CD4-positive, alpha-beta T cell treated with Interleukin-17A for 4 hours (primary cell): ENCODE measurements at places on chromosomes 3 and 15.
A peak's percentile ranks its signal among the peaks of the same experiment; 100 is the strongest.

DNA sequence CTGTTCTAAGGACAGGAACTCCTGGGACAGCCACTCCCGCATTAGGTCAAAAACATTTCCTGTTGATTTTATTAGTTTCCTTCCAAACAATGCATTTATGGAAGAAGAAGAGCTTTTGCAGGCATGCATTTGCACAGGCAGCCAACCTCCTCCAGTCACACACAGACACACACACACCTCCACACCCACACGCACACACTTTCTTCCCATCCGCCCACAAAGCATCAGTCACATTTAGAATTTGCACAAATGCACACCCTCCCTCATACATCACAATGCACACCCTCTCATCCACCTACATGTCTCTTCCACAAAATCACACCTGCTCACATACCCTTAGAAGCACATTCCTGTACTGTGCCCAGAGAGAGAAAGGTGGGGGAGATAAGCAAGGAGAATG, 4.1 kb upstream of the TYRO3 start:
- no peak for DNase-seq

DNA sequence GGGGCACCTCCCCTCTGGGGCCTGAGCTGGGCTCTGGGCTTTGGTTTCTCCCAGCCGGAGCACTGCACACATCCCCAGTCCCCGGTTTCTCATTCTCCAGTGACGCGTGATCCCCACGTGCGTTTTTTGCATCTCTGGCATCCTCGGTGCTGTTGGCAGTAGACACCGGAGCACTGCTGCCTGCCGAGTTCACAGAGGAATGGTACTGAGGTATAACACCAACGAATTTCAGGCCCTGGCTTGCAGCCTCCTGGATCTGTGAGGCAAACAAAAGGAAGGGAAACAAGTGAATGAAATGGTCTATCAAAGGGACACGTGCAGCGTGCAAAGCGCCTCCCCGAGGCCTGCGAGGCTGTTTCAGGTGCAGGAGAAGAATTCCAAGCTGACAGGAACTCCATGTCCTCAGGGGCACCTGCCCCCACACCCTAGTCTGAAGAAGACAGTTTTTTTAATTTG, 112.9 kb downstream of the OXNAD1 start:
- DNase-seq = peak; percentile 27

GRCh38 chr3:73706771-73707170, 82.0 kb upstream of the PDZRN3 start:
- DNase-seq = no peak

GRCh38 chr15:56036546-56037067, 43.2 kb upstream of the NEDD4 start:
- no peak for DNase-seq

DNA sequence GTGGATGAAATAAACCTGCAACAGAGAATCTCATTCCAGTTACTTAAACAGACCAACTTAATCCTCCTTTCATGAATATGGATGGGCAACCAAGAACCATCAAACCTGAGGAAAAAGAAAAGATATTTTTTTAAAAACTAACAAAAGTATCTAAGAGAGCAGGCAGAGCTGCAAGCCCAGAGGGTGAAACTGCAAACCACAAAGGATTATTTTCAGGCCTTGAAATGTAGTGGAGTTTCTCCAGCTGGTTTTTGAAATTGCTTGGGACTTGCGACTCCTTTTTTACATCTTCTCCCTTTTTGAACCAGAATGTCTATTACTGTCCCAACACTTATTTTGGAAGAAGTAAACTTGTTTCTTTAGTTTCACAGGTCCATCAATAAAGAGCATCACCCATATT, 87.4 kb downstream of the STAG1 start:
- no peak for DNase-seq

- DNase-seq = no peak
These were observed 27.5 kb upstream of the ZCWPW2 start for GRCh38 chr3:28320981-28321380.

DNA sequence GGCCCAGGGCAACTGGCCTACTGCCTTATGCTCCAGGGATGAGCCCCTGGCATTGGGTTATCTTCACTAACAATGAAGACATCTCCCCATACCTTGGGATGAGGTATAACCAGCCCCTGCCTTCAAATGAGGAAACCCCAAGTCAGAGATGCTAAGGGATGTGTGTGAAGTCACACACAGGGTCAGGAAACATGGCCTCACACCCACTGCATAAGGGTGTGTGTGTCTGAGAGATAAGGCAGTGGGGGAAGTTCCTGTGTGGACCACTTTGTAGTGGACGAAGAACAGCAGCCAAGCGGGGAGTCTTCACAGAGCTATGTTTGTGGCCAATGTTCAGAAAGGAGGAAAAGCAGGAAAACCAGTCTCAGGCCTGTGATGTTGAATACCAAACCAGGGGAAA, 10.5 kb downstream of the ELP6 start:
- no peak for DNase-seq

GRCh38 chr15:74277242-74277810, 41.2 kb downstream of the CCDC33 start:
- no peak for DNase-seq

GRCh38 chr3:38698061-38698460, 48.6 kb upstream of the SCN5A start:
- no peak for DNase-seq

DNA sequence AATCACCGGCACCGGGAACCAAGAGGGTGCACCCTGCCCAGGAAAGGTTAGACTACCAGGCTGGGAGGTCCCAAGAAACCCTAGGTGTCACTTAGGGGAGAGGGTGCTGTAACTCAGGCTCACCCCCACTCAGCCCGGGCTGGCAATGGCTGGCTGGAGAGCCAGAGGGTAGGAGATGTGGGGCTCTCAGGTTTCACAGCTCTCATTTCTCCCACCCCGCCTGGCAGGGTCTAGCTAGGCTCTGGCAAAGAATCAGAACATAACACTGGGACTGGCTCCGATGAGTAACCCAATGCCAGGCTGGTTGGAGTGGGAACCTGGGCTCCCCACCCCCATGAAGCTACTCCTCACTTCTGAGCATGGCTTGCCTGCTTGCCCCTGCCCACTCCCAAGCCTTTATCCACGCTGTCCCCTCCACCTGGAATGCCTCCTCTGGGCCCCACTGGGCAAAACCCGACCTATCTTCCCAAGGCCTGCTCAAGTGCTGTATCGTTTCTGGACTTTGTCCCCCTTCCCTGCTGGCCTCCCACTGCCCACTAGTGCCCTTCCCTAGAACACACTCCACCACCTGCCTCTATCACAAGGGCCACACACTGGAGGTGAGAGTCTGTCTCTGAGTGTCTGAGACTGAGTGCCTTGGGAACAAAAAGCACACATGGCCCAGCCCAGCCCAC, 2.0 kb downstream of the CIB2 start:
- DNase-seq = no peak

DNA sequence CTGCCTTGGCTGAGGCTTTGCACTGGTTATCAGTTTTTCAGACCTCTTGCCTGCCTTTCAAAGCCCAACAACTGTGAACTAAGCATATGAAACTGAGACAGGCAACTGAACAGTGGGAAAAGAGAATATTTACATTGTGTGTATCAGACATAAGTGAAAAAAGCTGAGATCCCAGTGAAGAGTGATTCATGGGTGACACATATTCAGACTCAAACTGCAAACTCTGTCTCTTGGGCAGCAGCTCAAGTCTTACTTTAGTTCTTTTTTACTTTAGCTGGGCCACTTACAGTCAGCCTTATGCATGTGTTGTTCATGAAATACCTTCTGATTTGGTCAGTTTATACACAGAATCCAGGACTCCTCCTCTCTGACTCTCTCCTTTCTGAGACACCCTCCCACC, 19.2 kb downstream of the SUCLG2 start:
- DNase-seq = no peak

DNA sequence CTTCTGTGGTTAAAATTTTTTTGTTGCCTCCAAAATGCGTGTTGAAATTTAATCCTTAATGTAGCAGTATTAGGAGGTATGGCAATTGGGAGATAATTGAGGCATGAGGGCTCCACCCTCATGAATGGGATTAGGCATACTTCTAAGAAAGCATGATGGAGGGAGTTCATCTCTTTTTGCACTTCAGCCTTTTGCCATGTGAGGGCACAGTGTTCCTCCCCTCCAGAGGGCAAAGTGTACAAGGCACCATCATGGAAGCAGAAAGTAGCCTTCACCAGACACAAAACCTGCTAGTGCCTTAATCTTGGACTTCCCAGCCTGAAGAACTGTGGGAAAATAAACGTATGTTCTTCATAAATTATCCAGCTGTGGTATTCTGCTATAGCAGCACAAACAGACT, 429.5 kb downstream of the ZIC1 start:
- DNase-seq = no peak

DNA sequence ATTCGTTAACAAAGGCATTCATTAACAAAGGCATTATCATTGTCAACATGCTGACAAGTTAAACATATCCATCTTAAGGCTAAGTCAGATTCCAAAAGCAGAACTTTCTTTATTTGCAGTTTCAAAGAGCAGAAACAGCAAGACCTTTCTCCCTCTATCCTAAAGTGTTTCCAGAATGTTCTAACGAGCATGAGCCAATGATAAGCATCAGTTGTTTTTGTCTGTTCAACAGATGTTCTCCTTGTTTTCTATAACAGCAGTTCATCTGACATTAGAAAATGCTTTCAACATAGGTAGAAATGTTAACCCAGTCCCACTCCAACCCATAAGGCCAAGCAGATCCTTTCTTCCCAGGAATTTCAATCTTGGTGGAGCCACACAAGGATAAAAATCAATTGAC, 77.6 kb upstream of the POMGNT2 start:
- no peak for DNase-seq

- DNase-seq = peak; percentile 4
These were observed 22.2 kb downstream of the SMAD3 start for GRCh38 chr15:67087507-67088172.

DNA sequence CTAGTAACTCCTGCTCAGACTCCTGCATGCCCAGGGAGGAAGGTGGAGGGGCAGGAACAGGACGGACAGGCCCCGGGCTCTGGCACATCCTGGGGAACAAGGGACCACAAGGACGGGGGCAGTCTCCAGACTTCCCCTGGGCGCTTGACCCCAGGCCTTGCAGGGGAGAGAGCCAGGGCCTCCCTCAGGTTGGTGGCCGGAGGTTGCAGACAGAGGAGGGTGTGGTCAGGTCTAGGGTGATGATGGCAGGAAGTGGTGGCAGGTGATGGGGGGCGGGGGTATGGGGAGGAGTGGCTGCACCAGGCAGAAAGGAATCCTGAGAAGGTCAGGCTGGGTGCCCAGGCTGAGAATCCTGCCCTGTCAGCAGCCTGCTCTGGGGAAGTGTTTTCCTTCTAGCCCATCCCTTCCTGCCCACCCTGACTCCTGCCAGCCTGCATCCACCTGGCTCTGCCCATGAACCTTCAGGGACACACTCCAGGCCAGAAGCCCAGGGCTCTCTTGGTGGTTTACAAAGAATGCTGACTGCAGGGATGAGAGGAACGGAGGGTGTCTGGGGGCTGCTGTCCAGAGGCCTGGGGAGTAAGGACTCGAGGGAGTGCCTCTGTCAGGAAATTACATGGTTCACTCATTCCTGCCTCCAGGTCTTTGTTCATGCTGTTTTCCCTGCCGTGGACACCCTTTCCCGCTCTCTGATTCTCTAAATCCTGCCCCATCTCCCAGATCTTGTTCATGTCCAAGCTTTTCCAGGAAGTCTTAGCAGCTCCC, 15.8 kb downstream of the LOXL1 start:
- peak; percentile 38 for DNase-seq

- DNase-seq = no peak
These were observed 42.2 kb downstream of the B3GNT5 start for GRCh38 chr3:183295211-183295610.

DNA sequence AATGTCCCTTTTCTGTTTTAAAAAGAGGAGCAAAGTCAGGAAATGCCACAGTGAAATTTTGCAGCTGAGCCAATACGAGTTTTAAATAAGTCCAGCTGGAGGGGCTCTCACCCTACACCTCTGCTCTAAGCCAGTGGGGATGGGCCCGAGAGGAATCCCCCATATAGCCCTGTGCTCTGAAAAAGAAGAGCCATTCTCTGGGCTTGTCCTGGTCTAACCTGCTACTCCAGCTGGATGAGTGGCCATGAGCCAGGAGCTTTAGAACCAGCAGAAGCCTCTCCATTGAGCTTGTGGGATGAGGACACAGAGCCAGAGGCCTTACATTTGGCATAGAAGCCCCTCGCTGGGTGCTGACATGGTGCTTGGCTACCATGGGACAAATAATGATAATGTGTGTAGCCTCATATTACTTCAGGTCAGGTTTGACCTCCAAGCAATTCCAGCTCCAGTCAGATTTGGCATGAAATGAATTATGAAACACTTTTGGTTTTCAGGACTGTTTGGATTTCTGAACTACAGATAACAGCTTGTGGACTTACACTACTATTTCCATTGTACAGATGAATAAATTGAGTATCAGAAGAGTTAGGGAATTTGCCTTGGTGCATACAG, 172.4 kb downstream of the CHST2 start:
- DNase-seq = no peak

GRCh38 chr3:71132995-71133730, 450.4 kb downstream of the FOXP1 start:
- DNase-seq = no peak

GRCh38 chr15:90259524-90259923, 5.9 kb upstream of the NGRN start:
- no peak for DNase-seq
